ENCODE measurements at places on chromosomes 1 and 21.
A peak's percentile ranks its signal among the peaks of the same experiment; 100 is the strongest.

DNA sequence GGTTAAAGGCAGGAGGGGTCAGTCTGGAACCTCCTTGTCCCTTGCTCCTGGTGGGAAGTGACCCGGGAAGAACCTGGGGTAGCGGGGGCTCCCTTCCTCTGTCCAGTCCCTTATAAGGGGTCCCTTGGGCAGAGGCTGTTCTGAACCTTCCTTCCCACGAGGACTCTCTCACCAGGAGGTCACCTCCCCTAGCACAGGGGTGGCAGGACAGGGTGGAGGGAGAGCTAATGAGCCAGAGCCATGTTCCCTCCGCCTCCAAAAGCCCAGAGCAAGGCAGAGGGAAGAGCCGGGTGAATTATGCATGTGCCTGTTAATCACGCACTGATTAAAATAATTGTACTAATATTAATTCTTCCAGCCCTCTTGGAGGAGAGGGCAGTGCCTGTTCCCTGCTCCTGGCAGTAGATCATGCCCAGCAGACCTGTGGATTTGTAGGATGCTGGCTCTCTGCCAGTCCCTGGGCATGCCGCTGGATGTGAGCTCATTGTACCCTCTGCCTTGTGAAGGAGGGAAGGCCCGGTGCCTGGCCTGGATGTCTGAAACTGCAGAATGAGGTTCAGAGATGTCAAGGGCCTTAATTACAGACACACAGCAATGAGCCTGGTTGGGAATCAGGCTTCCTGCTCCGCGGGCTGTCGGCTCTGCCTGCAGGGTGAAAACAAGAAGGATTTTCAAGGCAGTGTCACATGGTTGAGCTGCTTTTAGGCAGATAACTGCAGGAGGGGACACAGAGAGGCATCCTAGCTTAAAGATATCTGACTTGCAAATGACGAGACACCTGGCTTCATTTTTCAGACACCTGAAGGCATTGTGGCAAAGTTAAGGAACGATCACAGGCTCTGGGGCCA, 68.2 kb downstream of the IGSF21 start:
- DNase-seq: no peak

DNA sequence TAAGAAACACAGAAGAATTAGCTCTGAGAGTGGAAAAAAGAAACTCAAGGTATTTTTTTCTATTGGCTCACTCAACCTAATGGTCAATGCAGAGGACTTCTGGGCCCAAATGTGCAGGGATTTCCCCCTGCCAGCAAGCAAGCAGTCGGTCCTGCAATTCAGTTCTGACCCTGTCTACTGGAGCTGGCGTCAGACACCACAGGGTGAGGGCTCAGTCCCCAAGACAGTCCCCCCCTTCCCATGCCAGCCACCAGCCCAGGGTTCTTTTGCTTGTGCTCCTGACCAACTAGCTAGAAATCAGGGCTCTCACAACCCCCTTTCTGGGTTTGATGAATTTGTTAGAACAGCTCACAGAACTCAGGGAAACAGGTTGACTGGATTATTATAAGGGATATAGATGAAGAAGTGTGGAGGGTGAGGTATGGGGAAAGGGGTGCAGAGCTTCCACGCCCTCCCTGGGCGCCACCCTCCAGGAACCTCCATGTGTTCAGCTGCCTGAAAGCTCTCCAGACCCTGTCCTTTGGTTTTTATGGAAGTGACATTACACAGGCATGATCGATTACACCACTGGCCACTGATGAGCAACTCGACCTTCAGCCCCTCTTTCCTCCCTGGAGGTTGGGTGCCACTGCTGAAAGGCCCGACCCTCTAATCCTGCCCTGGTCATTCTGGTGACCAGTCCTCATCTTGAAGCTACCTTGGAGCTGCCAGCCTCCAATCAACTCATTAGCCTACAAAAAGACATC, 22.5 kb upstream of the PWP2 start:
- no peak for DNase-seq

- DNase-seq: peak; percentile 76
Measured at GRCh38 chr1:8525558-8526275, 207.8 kb downstream of the SLC45A1 start.

DNA sequence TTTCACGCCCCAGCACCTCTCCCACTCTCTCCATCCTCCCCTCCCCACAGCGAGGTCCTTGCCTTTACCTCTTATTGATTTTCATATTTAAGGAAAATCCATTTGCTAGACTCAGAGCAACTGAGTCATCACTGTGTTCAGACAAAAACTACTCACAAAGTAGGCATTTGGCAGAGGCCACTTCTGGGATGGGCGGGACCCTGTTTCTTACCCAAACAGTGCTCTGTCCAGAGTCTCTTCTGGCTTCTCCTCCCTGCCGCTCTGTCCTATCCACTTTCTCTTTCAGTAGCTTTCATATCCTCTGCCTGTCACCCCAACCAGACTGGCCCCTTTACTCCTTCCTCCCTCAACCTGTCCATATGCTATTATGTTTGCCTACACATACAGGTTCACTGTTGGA, 2.4 kb upstream of the NAV1 start:
- DNase-seq: no peak

DNA sequence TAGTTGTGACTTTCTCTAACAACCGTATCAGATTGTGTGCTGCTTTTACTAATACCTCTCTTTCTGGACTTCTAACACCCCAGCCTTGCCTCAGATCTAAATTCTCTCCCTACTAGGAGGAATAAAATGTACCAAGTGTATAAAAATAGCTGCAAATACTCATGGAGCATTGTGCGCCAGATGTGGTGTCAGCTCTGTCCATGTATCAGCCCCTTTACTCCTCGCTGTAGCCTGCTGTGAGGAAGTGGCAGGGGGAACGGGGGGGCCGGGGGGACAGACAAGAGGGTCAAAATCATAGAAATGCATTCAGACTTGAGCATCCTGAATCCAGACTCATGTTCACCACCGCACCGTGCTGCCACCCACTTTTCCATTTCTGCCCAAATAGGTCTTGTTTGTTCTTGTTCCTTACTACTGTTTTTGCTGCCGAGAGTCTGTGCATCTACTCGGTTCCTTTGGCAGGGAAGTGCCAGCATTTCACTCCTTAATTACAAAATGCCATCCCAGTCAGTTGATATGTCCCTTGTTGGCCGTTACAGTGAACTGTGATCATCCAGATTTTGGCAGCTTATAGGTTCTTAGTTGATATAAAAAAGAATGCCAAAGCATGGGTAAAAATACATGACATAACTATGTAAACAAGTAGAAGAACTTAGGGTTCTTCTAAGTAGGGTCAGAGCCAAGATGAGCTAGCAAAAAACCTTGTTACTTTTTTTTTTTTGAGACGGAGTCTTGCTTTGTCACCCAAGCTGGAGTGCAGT, 76.4 kb downstream of the UBE4B start:
- DNase-seq: no peak

DNA sequence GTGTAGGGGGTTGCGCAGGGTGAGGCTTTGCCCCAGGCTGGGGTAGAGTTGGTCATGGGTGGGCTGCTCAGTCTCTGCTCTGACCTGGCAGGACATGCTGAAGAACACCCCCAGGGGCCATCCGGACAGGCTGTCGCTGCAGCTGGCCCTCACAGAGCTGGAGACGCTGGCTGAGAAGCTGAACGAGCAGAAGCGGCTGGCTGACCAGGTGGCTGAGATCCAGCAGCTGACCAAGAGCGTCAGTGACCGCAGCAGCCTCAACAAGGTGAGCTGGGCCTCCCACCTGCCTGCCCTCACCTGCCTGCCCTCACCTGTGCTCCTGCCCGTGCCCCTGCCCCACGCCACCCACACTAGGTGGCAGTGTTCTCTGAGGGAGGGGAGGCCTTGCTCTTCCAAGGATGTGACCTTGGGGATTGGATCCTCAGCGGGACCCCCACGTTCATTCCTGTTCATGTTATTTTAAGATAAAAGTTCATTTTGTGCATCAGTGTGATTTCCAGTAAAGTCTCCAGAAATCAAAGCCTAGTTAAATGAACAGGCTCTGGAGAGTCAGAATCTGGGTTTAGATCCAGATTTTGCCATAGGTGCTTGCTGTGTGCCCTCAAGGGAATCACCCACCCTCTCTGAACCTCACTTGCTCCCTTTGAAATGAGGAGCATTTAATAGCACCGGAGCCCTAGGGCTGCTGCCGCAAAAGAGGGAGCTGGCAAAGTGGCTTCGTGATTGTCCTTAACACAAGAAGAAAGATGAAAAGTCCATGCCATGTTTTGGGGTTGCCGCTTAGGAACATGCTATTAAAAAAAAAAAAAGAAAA, 87.9 kb downstream of the ARHGEF10L start:
- DNase-seq: no peak

- no peak for DNase-seq
Measured at GRCh38 chr1:201964261-201964660, 9.0 kb downstream of the TIMM17A start.

Data from A549 (cell line).